ENCODE measurements at places on chromosomes 1 and 21.

DNA sequence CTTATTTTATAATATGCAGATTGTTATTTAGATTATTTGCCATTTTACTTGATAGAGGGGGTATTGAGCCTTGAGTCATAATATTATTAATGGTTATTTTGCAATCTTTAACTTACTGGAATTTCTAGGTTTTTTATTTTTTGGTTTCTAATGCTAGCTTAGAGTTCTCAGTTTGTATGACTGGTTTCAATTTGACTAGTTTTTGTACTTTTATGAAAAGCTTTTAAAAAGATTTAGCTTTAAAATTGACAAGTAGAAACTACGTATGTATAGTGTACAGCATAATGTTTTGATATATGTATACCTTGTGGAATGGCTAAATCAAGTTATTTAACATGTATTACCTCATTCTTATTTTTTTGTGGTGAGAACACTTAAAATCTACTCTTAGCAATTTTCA lies 41.5 kb downstream of the CEP350 start:
- DNase-seq = no peak

DNA sequence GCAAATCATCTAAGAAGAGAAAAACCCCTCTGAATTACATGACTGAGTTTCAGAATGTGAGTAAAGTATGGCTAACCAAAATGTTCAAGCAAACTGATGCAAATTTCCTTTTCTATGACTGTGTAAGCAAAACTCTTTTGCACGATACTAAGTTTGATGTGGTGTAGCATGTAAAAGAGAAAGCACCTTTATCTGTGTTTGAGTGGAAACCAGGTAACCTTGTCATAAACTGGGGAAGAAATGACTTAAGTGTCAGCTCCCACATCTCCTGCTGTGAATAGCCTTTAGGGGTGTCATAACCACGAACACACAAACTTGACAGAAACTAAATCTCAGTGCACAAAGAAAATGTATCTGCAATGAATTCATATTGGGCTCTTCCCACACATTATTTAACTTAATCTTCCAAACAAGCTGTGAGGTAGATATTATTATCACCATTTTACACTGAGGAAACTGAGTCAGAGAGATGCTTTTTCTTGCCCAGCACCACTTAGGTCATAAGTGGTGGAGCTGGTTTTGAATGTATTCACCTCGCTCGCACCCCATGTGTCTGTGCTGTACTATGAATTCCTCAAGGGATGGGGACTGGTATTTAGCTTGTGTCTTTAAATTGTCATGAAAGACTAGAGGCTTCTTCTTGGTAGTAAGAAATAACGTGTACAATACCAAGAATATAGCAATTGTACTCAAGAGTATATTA lies 32.9 kb upstream of the IL12RB2 start:
- no peak for DNase-seq

- no peak for DNase-seq
Measured at GRCh38 chr21:44709426-44710293, 1.7 kb downstream of the TSPEAR start.

- DNase-seq = no peak
Measured at GRCh38 chr1:155681776-155682175, 6.8 kb downstream of the YY1AP1 start.

DNA sequence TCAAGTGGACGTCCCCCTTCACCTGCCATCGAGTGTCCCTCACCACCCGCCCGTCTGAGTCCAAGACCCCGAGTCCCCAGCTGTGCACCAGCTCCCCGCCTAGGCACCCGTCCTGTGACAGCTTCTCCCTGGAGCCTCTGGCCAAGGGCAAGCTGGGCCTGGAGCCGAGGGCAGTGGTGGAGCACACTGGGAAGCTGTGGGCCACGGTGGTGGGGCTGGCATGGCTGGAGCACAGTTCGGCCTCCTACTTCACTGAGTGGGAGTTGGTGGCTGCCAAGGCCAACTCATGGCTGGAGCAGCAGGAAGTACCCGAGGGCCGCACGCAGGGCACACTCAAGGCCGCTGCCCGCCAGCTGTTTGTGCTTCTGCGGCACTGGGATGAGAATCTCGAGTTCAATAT lies 63.2 kb downstream of the VWA5B1 start:
- DNase-seq = no peak

- DNase-seq = no peak
Measured at GRCh38 chr1:204567071-204567470, 50.9 kb downstream of the MDM4 start.

Data from SK-N-DZ (cell line).